CMK (cell line): ENCODE measurements at places on chromosomes 6 and 20.

- DNase-seq, result no peak
These were observed 157.7 kb downstream of the GJA1 start for GRCh38 chr6:121593011-121593641.

DNA sequence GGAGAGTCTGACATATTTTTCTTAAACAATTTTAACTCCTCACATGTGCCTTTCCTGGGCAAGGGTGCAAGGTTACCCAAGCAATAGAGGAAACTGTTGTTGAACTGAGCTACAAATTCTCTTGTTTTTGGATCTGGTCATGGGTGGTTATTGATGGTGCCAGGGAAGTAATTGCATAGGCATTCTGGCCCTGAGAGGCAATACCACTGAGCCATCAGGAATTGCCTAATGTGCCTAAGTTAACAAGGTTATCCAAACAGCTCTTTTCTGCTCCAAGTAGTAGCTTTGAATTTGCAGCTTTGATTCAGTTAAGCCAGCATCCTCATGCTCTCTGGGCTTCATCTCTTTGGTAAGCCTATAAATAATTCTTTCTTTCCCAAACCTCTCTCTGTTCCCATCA, 266.0 kb upstream of the BTBD3 start:
- DNase-seq, result no peak

DNA sequence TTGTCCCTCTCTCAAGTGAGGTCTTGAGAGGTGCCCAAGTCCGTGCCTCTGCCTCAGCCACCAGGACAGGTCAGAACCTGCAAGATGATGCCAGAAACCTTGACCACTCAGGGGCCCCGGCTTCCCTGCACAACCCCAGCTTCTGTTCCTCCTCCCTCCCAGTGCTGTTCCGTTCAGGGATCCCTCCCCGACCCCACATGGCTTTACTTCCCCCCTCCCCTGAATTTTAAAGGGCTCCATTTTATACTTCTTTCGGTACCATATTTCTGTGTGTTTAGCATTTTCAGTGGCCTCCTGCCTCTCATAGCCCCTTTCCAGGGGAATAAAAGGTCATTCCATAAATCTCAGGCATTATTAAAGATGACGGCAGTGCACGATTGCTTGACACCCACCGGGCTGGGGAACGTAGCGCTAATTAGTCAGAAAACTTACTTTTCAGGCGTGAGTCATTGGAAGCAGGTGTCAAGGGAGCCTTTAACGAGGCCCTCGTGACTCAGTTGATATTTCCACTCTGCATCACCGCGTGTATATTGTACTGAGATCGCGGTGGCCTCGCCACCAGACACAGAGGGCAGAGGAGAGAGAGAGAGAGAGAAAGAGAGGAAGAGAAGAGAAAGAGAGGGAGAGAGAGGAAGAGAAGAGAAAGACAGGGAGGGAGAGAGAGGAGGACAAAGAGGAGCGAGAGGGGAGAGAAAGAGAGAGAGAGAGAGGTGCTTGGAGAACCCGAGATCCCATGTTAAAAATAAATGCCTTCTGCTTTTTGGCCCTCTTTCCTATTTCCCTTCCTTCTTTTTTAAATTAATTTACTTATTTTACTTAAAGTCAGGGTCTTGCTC, 21.3 kb downstream of the KCNG1 start:
- no peak for DNase-seq

DNA sequence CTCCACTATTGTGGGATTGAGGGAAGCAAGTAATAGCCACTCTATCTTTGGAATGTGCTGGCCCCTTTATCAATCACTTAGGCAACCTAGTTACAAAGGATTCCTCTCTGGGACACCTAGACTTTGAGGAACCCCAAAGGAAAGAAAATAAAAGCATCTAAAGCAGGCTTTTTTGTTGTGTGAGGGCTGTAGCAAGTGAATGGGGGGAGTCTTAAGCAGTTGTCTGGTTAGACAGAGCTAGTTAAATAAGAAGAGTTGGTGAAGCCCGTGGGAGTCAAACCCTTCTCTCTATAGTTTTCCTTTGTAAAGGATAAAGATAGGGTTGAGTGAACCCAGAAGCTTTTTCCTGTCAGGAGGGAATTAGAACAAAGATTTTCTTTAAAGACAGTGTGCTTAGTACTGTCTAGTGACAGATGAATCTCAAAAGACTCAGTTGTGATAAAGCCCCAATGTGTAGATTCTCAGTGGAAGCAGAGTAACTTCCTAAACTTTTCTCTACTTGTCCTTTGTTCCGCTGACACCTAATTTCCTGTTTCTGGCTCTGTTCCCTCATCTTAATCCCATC, 63.3 kb downstream of the HDGFL1 start:
- no peak for DNase-seq

DNA sequence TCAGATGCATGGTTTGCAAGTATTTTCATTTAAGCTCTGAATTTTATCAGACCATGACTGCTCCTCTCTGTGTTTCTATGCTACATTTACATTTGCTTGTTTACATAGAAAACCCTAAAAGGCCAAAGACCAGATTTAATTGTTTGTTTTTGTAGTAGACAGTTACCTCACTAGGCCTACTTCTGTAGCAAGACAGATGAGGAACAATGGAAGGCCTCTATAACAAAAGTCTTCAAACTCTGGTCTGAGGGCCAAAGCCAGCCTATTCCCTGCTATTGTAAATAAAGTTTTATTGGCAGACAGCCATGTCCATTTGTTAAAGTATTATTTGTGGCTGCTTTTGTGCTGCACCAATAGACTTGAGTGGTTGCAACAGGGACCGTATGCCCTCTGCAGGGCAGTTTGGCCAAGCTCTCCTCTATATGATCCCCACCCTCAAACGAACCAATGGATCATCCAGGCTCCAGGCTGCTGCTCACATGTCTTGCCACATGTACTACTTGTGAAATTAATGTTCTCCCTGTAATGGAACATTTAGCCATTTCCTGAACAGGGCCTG, 182.0 kb downstream of the DOK5 start:
- DNase-seq, result no peak

- no peak for DNase-seq
These were observed 91.1 kb upstream of the PMEPA1 start for GRCh38 chr20:57800791-57801430.

DNA sequence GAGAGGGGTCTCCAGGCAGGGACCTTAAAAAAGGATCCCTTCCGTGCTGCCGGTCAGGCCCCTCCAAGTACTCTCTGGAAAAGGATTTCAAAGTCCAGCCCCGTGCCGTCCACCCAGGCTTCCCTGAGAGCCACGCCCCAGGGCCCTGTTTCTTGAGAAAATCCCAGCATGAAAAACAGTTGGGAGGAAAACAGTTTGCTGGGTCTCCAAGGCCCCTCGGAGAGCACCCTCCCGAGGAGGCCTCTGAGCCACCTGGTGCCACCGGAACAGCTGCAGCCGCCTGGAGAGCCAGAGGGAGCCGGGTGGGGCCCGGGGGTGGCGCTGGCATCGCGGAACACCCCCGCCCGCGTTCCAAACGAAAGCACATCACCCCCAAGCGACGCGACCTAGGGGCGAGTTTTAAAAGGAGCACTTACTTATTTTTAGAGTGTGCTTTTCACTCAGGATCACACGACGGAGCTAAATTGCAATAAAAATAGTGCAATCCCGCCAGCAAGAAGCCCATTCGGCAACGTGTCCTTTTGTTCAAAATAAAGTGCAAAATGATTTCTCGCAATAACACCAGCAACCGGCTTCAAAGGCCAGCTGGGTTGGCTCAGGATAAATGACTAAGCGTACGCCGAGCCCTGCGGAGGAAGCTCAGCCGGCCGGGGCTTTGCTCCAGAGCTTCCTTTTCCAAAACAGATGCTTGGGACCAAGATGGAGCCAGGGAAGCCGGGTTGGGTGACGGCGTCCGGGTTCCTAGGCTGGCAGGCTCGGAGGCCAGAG, 64.2 kb downstream of the YTHDF1 start:
- DNase-seq, result no peak

DNA sequence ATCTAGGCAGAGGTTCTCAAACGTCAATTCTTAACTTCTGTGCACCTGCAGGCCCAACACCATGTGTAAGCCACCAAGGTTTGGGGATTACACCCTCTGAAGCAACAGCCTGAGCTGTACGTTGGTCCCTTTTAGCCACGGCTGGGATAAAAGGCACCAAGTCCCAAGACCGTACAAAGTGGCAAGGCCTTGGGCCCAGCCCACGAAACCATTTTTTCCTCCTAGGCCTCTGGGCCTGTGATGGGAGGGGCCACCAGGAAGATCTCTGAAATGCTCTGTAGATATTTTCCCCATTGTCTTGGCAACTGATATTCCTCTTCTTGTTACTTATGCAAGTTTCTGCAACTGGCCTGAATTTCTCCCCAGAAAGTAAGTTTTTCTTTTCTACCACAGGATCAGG, 4.5 kb upstream of the FAM184A start:
- no peak for DNase-seq

- no peak for DNase-seq
These were observed 73.5 kb downstream of the SOX4 start for GRCh38 chr6:21666853-21667681.

DNA sequence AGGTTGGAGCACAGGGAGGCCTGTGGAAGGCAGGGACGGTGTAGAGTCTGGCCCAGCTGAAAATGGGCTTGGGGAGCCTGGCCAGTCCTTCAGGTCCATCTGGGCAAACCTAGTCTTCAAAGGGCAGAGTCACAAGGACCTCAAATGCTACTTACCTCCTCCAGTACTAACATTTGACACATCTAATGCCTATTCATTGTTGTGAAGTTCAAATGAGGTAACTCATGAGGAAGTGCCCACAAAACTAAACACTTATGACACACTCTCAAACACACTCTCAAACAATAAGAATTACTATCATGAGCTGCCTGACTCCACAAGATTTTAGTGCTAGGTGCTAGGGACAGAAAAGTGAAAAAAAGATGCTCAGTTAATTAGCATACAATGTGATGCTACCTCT, 27.1 kb downstream of the DAAM2 start:
- DNase-seq, result no peak
